ENCODE measurements at places on chromosomes 2 and 18.

DNA sequence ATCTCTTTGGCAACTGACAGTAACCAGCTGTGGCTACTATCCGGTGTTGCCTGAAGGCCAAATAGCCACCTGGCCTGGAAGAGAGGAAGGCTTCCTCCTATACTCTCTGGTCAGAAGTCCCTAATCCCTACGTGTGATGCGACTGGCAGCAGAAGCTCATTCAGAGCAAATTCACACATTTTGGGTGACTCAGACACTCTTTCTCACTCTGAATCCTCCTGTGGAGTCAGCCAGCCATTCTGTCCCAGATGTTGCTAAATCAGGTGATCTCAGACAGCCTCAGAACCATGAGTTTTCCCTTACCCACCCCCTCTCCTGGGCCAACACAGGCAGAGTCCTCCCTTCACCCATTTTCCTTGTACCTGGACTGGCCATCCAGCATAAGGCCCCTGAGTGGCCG lies 34.7 kb downstream of the CFAP53 start:
- DNase-seq: no peak

- DNase-seq: no peak
Observed at GRCh38 chr2:58032016-58032763, 14.4 kb upstream of the VRK2 start.

DNA sequence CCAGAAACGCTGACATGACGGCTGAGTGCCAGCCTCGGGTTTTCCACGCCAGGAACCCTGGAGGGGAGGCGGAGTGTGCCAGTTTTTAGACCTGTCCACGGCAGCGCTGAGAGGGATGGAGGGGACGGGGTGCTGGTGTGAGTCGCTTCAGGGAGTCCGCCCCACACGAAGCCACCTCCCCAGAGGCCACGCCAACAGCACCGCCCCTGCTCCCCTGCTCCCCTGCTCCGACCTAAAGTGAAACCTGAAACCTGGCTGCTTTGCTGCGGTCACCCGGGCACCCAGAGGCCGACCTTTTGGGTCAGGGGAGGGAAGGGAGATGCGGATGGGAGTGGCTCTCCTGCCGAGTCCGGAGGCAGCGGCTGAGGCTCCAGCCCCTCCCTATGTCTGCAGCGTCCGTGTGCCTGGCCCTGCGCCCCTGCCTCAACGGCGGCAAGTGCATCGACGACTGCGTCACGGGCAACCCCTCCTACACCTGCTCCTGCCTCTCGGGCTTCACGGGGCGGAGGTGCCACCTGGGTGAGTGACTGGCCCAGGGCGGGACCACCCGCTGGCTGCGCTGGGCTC lies 38.1 kb downstream of the SNED1 start:
- no peak for DNase-seq

DNA sequence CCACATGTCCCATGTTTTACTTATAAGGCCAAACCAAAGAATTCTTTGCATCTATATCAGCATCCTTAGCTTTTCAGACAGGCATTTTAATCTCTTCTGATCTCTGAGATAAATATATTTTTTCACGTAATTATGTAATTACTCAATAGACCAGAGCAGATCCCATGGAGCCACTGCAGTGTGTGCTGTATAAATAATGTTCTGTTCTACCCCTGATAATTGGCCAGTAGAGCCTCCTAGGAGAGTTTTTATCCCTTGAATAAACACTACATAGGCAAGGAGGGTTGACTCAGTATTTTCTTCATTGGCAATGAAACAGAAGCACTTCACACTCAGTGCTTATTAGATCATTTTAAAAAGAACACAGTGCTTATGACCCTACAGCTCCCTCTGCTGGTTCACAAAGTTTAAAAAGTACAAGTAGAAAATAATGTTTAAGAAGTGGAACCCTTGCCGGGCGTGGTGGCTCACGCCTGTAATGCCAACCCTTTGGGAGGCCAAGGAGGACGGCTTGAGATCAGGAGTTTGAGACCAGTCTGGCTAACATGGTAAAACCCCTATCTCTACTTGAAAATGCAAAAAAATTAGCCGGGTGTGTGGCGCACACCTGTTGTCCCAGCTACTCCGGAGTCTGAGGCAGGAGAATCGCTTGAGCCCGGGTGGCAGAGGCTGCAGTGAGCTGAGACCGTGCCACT lies 91.9 kb downstream of the PPP1R1C start:
- DNase-seq: peak; percentile 88

Data from SHP77 treated with DMSO at 0.1 percent for 48 hours (cell line).